Mucosa of gallbladder (tissue), 1 donor: ENCODE measurements at places on chromosomes 2 and 18.

GRCh38 chr2:24509840-24510239, 18.8 kb downstream of the NCOA1 start:
- no peak for DNase-seq

- DNase-seq = no peak
Measured at GRCh38 chr18:26550998-26551694, 2.8 kb upstream of the KCTD1 start.

DNA sequence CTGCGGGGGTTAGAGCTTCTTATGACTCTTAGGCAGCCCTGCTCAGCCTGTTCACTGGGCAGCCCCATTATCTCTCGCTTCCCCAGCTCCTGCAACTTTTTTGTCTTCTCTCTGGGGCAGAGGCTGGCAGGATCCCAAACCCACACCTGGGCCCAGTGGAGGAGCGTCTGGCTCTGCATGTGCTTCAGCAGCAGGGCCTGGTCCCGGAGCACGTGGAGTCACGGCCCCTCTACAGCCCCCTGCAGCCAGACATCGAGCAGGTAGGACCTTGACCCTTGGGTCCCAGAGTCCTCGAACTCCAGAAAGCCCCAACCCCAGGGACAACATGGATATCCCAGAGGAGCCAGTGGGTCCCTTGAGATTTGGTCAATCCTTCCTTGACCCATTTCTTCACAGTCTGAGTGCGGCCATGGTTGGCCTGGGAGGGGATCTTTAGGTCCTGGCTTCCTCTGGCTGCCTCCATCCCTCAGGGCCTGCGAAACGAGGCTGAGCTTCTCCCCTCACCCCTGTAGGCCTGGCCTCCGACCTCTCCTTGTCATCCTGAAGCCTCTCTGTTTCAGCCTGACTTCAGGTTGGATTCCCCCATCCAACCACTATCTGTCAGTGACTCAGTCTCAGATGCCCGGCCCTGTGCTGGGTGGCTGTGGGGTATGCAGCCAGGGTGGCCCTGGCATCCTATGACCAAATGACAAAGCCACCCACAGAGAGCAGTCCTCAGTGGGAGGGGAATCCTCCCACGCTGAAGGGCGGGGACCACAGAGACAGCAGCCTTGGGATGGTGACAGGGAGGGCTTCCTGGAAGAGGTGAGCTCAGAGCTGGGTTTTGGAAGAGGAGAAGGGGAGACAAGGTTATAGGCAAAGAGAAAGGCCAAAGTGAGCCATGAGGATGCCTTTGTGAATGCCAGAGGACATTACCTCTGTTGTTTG, 214.2 kb downstream of the DYSF start:
- DNase-seq = no peak

- DNase-seq = no peak
Measured at GRCh38 chr2:200586644-200586975, 796 bp downstream of the AOX1 start.

GRCh38 chr2:30275256-30275655, 43.9 kb downstream of the LBH start:
- DNase-seq = no peak

- no peak for DNase-seq
Measured at GRCh38 chr2:109347626-109348025, 218.6 kb downstream of the SH3RF3 start.
